WERI-Rb-1 (cell line): ENCODE measurements at places on chromosomes 3 and 15.

DNA sequence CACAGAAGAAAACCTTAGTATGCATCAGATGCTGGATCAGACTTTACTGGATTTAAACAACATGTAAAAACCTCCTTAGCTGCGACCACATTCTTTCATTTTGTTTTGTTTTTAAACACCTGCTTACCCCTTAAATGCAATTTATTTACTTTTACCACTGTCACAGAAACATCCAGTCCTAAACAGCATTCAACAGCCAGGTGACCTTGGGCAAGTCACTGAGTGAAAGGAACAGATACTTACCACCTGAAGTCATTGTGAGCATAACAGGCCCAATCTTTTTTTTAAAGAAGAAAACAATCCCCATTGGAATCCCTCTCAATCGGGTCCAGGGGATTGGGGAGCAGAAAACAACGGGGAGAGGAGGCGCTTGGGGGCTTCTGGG, 390 bp downstream of the STARD5 start:
- DNase-seq, result no peak

- DNase-seq, result no peak
These were observed 96.3 kb upstream of the DLG1 start for GRCh38 chr3:197394464-197395321.

- DNase-seq, result no peak
These were observed 26.9 kb downstream of the PRKAR2A start for GRCh38 chr3:48820612-48821324.

DNA sequence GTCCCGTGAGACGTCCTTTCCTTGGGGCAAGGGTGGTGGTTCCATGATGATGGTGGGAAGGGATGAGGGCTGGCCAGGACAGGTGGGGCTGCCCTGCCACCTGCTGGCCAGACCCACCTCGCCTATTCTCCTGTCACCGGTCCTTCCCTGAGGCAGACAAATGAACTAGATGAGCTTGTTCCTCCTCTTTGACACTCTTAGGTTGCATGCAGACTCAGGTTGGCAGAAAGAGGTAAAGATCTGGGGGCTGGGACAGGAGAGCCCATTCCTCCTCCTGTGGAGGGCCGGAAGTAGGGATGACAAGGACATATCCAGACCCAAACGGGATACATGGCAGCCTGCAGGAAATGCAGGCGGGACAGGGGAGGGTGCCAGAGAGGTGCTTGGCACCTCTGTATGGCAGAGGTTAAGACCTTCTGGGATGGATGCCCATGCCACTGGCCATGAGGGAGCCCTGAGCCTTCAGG, 38.6 kb downstream of the ACSBG1 start:
- peak; percentile 41 for DNase-seq

DNA sequence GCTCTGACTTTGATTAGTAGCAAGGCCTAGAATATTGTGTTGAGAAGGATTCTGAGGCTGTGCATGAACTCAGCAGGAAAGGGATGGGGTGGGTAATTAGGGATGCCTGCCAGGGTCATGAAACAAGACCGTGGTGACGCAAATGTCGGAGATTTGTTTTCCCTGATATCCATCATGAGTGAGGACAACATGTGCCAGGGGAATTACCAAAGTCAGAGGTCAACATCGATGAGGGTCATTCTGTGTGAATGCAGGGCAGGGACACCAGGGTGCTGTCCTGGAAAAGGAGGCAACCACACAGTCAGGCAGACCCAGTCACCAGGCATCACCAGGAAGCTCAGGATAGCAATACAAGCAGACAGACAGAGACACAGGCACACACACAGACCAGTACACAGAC, 52.2 kb downstream of the SLCO2A1 start:
- DNase-seq, result no peak

DNA sequence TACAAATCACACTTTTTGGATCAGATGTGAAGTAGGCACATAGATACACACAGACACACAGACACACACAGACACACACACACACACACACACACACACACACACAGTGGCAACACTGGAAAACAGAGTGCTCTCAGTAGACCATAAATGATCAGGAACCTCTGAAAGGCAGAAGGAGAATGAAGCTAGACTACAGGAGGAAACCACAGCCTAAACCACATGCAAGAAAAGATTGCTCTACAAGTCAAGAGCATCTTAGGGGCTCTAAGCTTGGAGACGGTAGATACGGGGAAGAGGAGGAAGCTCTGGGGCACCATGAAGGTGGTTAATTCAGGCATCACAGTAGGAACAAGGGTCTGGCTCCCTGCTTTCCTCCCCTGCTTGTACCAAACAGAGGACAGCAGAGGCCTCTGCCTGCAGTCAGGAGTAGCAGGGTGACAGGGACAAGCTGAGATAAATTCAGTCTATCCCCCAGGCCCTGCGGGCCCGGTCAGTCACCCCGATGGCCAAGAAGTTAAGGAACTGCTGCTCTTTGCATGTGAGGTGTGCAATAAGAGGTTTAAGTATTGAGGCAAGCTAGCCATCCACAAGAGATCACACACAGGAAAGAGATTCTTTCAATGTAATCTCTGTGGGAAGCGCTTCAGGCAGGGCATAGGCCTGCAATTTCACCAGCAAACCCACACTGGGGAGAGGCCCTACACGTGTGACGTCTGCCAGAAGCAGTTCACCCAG, 23.5 kb upstream of the ARPIN start:
- DNase-seq, result no peak

DNA sequence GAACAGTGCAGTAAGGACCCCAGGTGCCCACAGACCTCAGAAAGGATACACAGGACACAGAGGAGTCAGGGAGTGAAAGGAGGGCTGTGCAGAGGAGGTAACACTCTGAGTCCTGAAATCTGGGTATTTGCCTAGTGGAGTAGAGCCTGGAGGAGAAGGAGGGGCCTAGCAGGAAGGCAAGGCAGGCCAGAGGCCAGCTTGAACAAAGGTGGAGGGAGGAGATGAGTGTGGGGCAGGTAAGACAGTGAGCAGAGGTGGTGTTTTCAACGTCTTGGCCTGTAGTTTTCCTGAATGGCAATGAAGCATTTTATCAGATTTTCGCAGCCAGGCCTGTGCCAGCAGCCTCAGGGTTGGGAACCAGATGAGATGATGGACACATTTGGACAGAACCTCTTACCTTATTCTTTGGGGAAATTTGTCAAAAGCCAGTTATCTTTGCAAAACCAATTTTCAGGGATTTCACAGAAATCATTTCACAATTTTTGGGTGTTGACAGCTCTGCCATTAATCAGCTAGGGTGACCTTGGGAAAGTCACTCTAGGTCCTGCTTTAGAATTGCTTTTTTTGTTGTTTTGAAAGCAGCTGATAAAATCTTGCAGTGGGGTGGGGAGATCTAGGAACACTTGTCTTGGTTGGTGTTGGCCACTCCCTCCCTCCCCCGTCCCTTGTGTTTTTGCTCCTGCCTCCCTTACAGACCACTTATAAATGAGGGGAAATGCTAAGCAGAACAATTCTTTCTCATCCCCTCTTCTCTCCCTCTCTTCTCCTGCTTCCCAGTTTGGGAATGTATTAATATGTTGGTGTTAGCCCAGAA, 38.4 kb downstream of the SPSB4 start:
- no peak for DNase-seq

GRCh38 chr3:107913701-107914100, 177.1 kb downstream of the CD47 start:
- DNase-seq, result no peak

DNA sequence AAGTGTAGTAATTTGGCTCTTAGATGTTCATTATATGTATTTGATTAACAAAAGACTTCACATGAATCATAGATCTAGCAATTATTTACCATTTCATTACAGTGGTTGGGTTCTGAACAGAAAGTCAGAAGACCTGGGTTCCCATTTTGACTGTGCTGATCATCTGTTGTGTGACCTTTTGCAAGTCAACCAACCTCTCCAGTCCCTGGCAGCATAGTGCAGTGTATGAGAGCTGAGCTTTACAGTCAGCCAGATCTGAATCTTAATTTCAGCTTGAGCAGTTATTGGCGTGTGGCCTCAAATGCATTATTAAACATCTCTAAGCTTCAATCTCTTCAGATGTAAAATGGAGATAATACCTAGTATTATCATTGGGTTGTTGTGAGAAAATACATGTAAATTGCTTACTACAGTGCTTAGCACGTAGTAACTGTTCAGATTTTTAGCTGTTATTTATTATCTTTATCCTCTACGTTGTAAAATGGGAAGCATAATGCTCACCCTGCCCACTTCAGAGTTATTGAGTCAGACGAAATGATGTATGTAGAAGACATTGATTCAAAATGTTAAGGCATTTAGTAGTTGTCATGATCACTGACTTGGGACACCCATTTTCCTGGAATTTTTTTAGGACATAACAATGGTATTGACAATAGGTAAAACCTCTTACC, 104.0 kb downstream of the KLHL25 start:
- no peak for DNase-seq
